ENCODE measurements at places on chromosomes 12 and 14.

DNA sequence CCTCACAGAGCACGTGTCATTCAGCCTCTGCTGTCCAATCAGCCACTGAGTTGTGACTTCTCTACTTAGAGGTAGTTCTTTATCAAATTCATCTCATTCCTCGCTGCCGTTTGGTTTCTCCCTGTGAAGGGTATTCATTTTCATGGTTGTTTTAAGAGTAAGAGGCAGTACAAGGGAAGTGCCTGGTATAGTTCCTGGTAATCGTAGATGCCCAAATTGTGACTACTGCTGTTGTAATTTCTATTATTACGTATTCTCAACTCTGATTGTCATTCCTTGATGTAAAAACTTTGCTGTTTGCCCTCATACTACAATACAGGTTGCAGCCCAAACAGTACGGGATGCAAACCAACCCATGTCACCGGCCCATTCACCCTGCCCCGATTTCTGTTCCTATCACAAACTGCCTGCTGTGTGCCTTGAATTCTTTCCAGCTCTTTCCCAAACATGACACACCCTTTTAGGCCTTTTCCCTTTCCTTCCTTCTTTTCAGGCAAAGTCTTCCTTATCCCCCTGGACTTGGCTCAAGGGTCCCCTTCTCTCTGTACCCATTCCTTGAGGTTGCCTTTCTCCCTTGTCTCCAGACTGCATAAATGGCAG is 93.0 kb downstream of the SLC25A47 start:
- DNase-seq, result no peak

- peak; percentile 78 for DNase-seq
Observed at GRCh38 chr12:27424631-27425230, 21.8 kb upstream of the SMCO2 start.

- peak; percentile 52 for DNase-seq
Observed at GRCh38 chr12:26340649-26341048, 145.3 kb downstream of the SSPN start.

GRCh38 chr14:95408731-95409476 is 89.2 kb upstream of the CLMN start:
- no peak for DNase-seq

- no peak for DNase-seq
Observed at GRCh38 chr14:68840454-68840853, 47.6 kb upstream of the ZFP36L1 start.

GRCh38 chr12:109731806-109732205 is 18.2 kb downstream of the FAM222A start:
- no peak for DNase-seq

GRCh38 chr14:73973497-73973896 is 23.4 kb downstream of the COQ6 start:
- DNase-seq, result no peak

- DNase-seq, result no peak
Observed at GRCh38 chr14:87526731-87527130, 466.3 kb downstream of the GALC start.

DNA sequence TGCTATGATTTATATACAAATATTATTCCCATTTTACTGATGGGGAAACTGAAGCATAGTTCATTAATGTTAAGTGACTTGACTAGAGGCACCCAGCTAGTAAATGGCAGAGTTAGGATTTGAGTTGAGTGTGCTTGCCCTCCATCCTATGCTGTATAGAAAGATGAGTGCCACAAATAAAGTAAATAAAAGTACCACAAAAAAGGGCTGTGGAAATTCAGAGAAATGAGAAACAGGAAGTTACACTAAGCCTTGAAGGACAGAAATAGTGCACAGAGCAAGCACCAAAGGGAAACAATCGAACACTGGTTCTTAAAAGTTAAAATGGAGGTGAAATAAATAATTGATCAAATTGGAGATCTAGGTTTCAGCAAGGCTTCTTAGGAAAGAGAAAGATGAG is 9.2 kb upstream of the ABCD2 start:
- DNase-seq, result peak; percentile 63

DNA sequence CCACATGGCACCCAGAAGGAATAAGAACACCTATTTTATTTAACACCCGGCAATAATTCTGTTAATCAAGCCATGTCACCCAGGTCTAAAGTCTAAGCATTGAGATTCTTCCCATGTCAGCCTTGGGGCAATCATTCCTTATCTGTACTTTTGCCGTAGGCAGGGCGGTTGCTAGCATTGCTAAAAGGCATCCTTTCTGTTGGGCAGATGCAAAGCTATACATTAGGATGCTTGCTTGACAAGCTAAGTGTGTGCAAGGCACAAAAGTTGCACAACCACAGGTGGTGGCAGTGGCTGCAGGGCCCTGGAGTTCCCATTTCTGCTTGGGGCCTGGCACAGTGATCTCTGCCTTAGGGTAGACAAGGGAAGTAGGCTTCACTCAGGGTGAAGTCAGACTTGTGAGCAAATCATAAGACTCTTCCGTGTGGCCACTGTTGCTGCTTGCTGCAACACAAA is 12.5 kb upstream of the GALNT6 start:
- no peak for DNase-seq

- no peak for DNase-seq
Observed at GRCh38 chr14:68506645-68507419, 286.0 kb downstream of the ZFP36L1 start.

DNA sequence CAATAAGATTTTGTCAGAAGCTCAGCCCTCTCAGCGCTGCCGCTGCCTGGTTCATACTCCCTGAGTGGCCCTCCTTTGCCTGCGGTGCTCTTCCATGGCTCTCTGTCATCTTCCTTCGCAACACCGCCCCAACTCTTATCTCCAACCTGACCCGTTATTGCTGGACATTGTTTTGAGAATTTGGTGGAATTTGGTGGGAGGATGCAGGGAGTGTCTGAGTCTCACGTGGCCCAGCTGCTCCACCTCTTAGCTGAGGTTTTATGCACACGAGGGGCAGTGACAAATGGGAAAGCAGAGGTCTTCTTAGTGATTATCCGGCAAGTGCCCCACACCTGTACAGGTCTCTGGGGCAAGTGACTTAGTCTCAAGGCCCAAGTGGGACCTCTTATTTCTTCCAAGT is 97.5 kb upstream of the RPH3A start:
- DNase-seq, result no peak

- DNase-seq, result no peak
Observed at GRCh38 chr14:51201890-51202289, 38.2 kb upstream of the TMX1 start.

GRCh38 chr12:95173392-95174251 is 43.6 kb downstream of the FGD6 start:
- peak; percentile 34 for DNase-seq

DNA sequence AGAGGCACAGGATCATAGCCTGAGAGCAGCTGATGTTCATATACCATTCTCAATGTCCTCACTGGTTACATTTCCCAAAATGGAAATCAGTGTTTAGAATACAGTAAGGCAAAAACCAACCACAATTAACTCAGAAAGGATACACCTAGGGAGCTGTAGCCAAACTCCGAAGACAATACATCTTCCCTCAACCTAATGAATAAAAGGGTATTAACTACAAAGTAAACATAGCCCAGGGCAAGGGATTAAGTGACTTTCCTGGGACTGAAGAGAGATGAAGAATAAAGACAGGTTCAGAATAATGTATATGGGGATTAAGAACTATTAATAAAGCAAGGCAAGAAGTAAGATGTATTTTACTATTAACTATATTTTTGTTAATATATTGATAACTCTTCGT is 79.5 kb downstream of the RPS29 start:
- no peak for DNase-seq

DNA sequence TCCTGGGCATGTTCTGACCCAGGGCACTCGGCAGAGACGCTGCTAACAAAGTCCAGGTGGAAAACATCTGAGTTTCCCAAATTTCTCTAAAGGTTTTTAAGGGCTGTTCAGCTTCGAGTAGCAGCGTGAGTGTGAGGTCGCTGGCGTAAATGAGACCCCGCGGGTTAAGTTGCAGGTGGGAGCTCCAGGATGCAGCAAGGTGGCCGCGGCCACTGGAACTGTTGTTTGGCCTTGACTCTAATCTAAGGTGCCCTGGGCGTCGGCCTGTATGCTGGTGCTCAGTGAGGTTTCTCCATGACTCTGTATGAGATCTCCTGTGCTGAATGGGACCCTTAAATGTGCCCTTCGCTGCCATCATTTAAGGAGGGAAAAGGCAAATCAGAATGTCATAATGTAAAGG is 50.7 kb downstream of the ELK3 start:
- no peak for DNase-seq

DNA sequence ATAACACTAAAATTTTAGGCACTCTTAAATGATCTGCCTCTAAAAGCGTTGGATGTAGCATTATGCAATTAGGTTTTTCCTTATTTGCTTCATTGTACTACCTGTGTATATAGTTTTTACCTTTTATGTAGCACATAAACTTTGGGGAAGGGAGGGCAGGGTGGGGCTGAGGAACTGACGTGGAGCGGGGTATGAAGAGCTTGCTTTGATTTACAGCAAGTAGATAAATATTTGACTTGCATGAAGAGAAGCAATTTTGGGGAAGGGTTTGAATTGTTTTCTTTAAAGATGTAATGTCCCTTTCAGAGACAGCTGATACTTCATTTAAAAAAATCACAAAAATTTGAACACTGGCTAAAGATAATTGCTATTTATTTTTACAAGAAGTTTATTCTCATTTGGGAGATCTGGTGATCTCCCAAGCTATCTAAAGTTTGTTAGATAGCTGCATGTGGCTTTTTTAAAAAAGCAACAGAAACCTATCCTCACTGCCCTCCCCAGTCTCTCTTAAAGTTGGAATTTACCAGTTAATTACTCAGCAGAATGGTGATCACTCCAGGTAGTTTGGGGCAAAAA is 4.1 kb downstream of the CDKN1B start:
- DNase-seq, result peak; percentile 63

- no peak for DNase-seq
Observed at GRCh38 chr12:101174541-101174940, 35.5 kb downstream of the SLC5A8 start.

- no peak for DNase-seq
Observed at GRCh38 chr14:100114109-100114765, 45.2 kb downstream of the DEGS2 start.

DNA sequence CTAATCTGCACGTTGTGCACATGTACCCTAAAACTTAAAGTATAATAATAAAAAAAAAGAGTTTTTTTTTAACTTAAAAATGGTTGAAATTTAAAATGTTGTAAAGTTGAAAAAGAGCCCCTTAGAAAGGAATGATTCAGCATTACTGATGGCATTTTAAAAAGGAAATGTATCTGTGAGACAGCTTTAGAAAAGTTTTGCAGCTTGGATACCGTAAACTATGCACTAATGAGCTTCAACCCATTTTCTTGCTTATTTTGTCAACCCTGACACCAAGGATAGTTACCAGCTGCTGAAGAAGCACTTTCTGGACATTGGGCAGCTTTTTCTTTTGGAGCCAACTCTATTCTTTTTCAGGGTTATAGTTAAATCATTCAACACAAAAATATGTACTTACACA is 4.3 kb downstream of the BICD1 start:
- DNase-seq, result no peak

- no peak for DNase-seq
Observed at GRCh38 chr14:88060576-88060975, 55.6 kb downstream of the GPR65 start.

DNA sequence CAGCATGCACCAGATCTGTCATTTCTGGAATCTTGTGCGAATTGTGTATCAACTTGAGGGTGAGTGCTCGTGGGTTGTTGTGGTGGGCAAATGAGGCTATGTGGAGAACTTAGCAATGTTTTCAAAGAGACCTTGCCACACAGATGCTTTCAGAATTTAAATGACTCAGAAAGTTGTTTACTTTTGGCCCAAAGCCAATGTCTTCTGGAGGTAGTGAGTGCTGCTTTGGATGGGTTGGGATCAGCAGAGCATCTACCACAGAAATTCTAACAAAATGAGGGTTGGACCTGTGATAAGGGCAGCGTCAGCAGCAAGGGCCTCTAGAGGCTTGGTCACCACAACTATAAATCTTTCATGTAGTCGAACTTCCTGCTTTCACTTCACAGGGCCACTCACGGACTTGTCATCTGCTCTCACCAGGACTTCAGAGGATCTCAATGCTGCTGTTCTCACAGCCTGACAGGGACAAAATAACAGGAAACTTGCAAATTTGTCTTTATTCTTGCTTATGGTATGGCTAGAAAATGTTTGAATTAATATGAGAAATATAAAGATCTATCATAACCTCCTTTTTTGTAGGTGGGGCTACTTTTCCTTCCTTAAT is 111.4 kb downstream of the DACT1 start:
- peak; percentile 94 for DNase-seq

GRCh38 chr14:76267322-76268046 is 108.5 kb upstream of the ESRRB start:
- DNase-seq, result no peak

DNA sequence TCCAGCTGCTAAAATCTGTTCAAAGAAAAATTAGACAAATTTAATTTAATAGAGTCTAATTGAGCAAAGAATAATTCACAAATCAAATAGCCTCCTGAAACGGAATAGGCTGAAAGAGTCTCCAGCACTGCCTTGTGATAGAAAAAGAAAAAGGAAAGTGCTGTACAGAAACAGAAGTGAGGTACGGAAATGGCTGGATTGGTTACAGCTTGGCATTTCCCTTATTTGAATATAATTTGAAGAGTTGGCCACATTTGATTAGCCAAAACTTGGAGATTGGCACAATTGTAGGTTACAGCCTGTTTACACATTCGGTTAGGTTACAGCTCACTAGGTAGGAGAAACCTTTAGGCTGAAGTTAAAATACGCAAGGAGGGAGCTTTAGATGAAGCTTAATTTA is 24.8 kb upstream of the PCED1B start:
- peak; percentile 50 for DNase-seq

GRCh38 chr12:77728018-77728417 is 102.7 kb upstream of the NAV3 start:
- DNase-seq, result no peak

GRCh38 chr14:54475911-54476310 is 12.9 kb downstream of the GMFB start:
- DNase-seq, result no peak

DNA sequence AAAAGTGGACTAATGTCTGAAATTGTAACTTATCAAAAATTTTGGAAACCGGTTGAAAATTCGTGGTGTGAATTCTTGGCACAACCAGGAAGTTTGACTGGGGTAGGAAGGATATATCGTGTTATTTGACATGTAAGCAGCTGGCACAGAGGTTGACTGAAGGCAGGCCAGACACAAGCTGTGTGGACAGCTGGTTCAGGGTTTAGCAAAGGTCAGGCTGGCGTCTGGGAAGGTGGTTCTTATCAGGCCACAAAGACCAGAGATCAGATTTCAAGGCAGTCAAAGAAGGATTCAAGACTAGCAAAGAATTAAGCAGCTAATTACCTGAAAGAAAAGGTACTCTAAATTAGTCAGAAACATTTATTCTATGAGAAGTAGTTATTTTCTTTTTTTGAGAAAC is 450.2 kb upstream of the MDGA2 start:
- DNase-seq, result no peak

- no peak for DNase-seq
Observed at GRCh38 chr14:65794674-65795279, 382.2 kb downstream of the FUT8 start.

- DNase-seq, result peak; percentile 76
Observed at GRCh38 chr12:27607591-27607990, 83.6 kb downstream of the PPFIBP1 start.

GRCh38 chr14:53952533-53952932 is 4.1 kb downstream of the BMP4 start:
- DNase-seq, result no peak
